IMR-90 (cell line): ENCODE measurements at places on chromosomes 1 and 21. TPM values are rescaled to one million over a fixed set of nuclear protein-coding genes. Genes with fewer than 3 reads are reported as not detected.

MSH4 gene
- under 0.01 TPM in 2 replicates for total RNA-seq

ATP6V1G3 gene
- total RNA-seq = not detected in 2 replicates

- DNase-seq = peak; percentile 77
Measured at GRCh38 chr1:25796811-25797458, 3.1 kb upstream of the SELENON start.

DNA sequence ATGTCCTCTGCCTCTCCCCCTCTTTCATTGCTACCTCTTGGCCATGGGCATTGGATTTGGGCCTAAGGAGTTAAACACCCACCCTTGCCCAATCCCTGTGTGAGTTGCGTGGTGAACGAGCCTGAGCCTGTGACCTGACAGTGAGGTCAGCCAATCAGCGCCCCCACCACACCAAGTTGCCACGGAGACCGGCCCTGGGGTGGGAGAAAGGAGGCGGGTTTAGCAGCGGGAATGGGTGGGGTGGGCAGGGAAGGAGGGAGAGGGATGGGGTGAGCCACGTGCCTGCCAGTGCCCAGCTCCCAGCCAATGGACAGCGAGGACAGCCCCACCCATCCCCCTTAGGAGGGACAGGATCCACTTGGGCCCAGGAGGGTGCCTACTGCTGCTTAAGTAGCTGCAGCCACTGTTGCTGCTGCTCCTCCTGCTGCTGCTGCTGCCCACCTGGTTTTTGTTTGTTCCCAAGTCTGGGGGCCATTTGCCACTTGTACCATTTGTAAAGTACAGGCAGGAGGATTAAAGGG, 9.5 kb downstream of the ZBTB7B start:
- no peak for DNase-seq

DNA sequence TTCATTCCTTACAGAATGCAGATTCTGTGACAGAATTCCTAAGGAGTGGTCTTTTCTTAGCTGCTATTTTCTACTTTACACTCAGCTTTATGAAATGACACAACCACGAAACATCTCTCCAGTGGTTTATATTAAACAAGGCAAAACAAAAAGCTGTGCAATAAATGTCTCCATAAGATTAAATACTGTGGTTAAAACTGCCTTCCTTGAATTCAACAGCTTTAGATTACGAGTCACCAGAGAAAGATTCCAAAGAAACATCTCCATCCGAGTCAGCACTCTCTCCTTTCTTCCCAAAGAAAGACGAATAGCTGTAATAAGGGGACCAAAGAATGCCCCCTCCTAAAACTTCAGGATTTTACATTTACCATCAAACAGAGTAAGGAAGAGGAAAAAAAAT, 4.6 kb upstream of the C1orf87 start:
- no peak for DNase-seq

DNA sequence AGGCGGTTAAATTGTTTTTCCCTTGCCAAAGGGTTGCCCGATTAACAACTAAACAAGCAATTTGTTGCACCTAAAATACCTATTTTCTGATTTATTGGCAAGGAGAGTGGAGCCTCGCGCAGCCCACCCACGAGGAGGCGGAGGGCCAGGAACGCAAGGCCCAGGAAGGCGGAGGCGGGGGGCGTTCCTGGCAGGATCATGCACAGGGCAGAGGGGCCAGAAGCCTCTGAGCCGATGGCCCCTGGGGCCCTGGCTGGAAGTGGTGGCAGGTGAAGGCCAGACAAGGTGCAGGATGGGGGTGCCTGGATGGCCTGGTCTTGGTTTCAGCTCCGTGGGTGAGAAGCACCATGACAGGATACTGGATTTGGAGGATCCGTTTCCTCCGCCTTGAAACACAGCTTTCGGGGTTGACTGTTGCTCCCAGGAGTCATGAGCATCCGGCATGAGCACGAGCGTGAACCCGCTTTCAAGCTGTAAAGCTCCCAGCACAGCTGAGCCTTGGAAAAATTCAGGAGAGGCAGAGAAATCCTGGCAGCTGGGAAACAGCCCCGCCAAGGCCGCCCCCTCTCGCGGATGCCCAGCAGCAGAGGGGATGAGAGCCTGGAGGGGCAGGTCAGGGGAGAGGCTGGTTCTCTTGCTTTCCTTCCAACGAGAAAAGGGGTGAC, 35.0 kb downstream of the AJAP1 start:
- DNase-seq = no peak

GRCh38 chr1:109229531-109230127, 15.9 kb downstream of the SARS1 start:
- DNase-seq = no peak
